Fibroblast of skin of right quadriceps (primary cell): ENCODE measurements at places on chromosomes 13 and 19.
A peak's percentile ranks its signal among the peaks of the same experiment; 100 is the strongest.

DNA sequence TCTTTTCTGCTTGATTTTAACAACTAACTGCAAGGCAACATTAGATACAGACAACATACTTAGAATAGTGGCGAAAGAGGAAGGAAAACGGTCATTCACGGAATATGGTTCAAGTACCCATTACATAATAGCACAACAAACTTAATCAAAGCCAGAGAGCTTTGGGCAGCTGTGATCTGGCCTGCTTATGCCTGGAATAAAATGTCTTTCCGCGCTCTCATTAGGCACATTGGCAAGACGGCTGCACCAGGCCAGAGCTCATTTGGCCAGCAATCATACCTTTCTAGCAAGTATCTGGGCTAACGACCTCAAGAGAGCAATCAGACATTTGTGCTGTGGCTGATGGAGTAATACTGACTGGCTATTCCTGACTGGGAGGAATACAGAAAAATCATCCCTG is 112.8 kb downstream of the NALCN start:
- no peak for DNase-seq

DNA sequence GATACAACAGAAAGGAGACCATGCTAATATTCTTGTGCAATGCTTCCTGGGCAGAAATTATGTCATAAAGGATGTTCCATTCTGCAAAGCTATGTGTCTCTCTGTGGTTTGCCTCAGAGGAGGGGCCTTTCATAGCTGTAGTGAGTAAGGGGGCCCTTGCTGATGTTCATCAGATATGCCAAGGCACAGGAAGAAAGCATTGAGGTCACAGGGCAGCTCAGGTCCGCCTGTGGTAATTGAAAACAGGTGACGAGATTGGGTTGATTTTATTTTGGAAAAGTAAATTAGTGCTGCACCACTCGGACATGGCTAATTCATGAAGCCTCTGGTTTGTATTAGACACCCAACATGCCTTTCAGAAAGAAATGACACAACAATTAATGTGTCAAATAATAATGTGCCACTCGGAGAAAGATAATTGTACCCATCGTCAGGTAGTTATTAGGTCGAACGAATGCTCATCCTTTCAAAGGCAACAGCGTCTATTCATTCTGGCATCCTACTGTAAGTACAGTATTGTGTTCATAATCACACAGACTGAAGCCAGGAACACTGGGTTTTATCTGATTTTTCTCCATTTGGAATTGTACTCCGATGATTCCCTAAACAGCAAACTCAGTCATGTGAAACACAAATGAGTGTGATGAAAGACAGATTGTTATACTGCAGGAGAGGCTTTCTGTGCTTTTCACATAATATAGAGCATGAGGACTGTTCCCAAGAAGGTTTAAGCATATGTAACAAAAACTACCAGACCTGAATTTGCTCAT is 421.6 kb upstream of the KLF12 start:
- peak; percentile 19 for DNase-seq

DNA sequence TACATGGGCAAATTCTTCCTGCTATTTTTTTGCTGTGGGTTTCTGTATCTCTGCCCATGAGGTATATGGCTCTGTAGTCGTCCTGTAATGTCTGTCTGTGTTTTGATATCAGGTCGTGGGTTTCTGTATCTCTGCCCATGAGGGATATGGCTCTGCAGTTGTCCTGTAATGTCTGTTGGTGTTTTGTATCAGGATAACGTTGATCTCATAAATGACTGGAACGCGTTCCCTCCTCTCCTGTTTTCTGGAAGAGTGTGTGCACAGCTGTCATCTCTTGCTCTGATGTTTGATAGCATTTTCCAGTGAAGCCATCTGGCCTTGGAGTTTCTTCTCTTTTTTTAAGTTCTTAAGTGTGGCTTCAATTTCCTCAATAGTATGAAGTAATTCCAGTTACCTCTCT is 57.2 kb downstream of the SOX1 start:
- no peak for DNase-seq

DNA sequence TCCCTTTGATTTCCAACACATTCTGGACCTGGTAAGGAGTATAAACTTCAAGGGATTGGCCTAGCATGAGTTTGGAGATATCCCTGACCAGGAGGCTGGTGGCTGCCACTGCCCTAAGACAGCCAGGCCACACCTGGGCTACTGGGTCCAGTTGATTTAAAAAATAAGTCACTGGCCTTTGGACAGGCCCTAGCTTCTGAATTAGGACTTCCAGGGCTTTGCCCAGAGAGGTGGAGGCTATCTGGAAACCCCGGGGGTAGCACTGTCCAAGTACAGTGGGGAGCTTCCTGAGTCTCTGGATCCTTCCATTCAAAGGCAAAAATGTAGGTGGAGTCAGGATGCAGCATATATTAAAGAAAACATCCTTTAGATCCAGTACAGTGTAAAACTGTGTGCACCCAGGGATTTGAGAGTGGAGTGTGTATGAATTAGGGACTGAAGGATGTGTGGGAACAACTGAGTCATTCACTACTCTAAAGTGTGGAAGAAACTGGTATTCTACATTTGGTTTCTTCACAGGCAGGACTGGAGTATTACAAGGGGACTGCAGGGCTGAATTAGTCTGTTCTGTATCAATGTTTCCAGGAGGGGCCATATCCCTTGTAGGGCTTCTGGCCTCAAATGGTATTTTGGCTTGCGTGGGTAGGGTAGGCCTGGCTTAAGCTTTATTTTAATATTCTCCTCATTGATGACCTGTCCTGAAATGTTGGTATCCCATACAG is 14.8 kb upstream of the FCGBP start:
- no peak for DNase-seq

GRCh38 chr13:85283408-85283807 is 515.8 kb downstream of the SLITRK6 start:
- no peak for DNase-seq

GRCh38 chr13:112486386-112487126 is 101.4 kb downstream of the TUBGCP3 start:
- DNase-seq: no peak

GRCh38 chr19:31761281-31761913 is 412.2 kb upstream of the TSHZ3 start:
- no peak for DNase-seq

DNA sequence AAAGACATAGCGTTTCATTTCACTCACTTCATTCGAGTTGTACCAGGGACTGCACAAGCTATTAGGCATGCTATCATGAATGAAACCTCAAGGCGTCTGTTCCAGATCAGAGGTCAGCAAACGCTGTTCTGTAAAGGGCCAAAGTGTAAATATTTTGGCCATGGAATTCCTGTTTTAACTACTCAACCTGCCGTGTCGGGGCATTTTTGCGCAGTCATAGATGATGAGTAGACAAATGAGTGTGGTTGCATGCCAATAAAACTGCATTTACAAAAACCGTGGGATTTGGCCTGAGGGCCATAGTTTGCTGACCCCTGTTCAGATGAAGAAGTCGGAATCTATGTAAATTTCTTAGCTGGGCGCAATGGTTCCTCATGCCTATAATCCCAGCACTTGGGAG is 6.5 kb downstream of the INSR start:
- DNase-seq: no peak

DNA sequence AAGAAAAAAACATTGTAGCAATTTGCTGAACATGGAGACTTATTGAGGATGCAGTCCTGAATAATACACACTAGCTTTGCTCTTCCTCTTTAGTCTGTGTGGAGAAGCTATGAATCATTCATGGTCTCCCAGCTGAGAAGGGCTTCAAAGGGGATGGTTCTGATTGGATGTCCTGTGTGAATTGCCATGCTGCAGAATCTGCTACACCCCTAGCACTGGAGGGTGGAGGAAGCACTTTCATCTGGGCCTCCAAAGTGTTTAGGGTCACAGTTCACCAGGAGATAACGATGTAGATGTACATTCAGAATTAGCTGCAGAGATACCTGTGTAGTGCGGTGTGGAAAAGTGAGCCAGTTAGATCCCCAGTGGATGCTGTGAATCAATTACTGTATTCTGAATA is 321.1 kb upstream of the EDNRB start:
- DNase-seq: no peak
